ENCODE measurements at places on chromosomes 4 and X.

GRCh38 chr4:187390646-187391045, 604.9 kb upstream of the ZFP42 start:
- DNase-seq = no peak

DNA sequence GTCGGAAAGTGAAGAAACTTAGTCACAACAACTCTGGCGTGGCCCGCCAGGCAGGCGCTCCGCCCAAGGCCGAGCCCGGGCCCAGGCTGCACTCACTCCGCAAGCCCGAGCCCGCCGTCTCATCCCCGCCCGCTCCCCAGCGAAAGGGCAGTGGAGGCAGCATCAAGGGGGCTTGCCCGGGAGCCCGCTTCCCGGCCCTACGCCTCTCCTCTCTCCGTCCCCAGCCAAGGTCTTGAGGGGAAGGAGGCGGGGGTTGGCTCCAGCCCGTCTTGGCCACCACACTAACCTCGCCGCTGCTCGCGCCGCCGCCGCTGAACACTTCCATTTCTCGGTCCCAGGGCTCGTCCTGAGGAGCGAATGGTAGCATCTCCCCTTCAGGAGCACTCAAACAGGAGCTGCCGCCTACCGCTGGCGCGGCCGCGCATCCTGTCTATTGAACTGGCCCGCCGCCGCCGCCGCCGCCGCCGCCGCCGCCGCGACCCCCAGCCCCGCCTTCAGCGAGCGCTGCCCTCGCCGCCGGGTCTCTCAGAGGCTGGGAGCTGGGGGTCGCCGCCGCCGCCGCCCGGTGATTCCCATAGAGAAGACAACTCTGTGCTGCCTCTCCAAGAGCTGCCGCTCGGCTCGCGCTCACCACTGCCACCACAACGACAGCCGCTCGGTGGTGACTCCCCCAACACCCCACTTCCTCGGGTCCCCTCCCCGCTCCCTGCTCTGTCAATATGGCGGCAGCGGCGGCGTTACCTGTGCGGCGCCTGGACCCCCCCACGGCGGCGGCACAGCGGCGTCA, at the start of gene RPS6KA6:
Gene RPS6KA6 (minus strand): TSS at position 667 of the 787 bp plus-strand sequence. CDS start 300 bp downstream, at position 367.
- DNase-seq = peak; percentile 3

DNA sequence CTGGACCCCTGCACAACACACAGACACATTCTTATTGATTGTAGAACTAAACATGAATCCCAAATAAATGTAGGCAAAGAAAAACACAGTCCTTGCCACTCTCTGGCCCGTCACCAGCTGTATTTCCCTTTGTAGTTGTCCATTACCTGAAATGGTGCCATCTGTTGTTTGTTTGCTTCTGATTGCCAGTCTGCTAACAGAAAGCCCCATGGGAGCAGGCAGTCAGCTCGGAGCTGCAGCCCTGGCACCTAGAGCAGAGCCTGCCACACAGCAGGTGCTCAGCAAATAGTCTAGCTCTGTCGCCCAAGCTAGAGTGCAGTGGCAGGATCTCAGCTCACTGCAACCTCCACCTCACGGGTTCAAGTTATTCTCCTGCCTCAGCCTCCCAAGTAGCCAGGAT, 28.9 kb downstream of the CPLX1 start:
- DNase-seq = no peak

GRCh38 chr4:186829740-186830449, 106.2 kb upstream of the FAT1 start:
- DNase-seq = no peak

DNA sequence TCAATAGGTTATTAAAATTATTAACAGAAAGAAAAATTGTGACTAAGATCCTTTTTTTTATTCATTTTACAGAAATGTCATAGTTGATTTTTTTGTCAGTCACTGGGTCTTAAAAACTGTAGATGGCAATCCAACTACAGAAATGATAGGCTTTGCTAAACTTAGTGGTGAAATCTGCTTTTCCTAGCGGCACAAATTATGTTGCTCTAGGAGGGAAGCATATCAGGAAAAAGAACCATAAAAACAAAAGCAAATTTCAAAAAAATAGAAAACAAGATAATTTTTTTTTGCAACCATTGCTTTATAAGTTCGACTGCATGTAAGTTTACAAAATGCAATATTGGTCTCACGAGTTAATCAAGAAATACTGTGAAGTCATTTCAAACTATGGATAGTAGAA, 443.5 kb upstream of the IGFBP7 start:
- DNase-seq = no peak

- DNase-seq = no peak
Observed at GRCh38 chr4:22593933-22594332, 78.1 kb upstream of the ADGRA3 start.

GRCh38 chrX:129653181-129653970, 1.4 kb downstream of the APLN start:
- DNase-seq = no peak

- no peak for DNase-seq
Observed at GRCh38 chr4:170698334-170698733, 608.6 kb upstream of the AADAT start.

GRCh38 chrX:84634201-84634782, 132.0 kb upstream of the HDX start:
- no peak for DNase-seq
